ENCODE measurements at places on chromosomes 12 and 14.

DNA sequence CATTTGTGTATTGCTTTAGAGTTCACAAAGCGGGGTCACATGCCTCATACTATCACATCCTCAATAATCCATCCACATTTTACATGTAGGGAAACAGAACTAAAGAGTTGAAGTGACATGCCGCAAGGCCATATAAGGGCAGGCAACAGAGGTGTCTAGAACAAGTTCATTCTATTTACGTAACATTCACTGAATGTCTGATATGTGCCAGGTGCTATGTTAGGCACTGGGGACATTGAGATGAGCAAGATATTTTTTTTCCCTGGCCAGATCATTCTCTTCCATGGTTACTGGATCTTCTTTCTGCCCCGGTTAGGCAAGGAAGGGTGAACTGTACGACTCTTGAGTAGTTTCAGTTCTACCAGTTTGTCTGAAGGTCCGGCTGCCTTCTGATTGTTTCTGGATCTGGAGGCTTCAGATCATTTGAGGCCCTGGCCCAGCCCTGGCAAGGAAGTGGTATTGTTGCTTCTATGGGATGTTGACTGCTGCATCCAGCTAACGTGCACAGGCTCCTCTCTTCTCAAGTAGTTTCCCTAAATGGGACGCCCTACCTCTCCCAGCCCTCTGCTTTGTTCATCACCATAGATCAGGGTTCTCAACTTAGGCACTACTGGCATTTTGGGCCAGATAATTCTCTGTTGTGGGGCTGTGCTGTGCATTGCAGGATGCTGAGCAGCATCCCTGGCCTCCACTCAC lies 12.1 kb downstream of the GPATCH2L start:
- DNase-seq: no peak

DNA sequence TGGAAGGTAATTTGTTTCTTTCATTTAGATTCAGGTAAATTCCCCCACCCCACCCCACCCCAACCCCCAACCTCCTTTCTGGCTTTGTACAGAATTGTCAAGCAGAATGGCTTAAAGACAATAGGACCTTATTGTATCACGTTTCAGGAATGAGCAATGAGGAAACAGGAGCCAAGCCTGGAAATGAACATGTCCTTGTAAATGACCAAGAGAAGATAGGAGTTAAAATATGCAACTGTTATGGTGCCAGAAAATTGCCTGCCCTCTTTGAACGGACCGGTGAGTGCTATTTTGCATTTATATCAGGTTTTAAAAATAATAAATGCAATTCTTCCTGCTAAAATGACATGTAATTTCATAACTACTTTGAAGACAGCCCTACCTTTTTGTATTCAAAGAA lies 141.6 kb upstream of the PELI2 start:
- DNase-seq: no peak

DNA sequence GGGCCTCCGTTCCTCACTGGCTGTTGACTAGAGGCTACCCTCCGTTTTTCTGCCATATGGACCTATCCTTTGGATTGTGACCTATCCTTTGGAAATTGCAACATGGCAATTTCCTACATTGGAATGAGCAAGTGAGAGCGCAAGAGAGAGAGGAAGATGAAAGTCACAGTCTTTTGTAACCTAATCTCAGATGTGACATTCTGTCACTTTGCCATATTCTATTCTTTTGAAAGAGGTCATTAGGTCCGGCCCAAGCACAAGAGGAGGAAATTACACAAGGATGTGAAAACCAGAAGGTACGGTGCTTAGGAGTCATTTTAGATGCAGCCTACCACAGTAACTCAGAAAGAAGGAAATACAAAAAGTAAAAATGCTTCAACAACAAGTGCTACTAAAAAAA lies 47.3 kb upstream of the SRP54 start:
- DNase-seq: no peak

DNA sequence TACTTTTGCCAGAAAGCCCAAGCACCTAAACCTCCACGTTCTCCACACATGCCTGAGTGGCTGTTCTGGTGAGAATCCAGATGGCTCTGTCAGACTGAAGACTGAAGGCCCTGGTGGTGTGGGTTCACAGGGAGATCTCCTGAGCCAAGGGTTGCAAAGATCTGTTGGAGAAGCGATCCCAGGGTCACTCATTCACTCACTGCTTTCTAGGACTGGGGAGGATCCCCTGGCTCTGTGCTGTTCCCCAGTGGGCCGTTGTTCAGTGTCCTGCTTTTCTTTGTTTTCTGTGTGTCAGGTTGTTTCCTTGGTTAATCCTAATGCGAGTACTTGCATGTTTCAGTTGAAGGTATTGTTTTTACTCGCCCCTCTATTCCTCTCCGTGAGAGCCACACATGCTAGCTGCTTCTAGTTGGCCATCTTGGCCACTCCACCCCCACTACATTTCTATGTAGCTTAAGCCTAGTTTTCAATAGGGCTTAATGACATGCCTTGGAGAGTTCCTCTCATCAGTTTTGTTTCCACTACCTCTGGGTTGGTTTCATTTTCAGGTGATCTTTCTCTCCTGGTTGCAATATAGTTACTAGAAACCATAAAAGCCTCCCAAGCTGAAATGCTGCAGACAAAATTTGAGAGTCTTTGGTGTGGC lies 144.5 kb upstream of the SLC38A2 start:
- no peak for DNase-seq

DNA sequence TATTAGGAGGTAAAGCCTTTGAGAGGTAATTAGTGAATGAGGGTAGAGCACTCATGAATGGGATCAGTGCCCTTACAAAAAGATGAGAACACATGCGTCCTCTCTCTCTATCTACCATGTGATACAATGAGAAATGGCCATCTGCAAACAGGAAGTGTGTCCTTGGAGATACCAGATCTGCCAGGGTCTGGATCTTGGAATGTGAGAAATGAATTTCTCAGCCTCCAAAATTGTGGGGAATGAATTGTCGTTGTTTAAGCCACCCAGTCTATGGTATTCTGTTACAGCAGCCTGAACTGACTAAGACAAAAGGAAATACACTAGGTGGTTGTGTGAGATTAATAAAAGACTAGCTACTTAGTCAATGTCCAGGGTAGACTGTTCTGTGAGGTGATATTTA lies 366.6 kb downstream of the NELL2 start:
- DNase-seq: peak; percentile 89

Data from NCI-H524 (cell line).